Naive B cell (primary cell): ENCODE measurements at places on chromosomes 12 and 14.

DNA sequence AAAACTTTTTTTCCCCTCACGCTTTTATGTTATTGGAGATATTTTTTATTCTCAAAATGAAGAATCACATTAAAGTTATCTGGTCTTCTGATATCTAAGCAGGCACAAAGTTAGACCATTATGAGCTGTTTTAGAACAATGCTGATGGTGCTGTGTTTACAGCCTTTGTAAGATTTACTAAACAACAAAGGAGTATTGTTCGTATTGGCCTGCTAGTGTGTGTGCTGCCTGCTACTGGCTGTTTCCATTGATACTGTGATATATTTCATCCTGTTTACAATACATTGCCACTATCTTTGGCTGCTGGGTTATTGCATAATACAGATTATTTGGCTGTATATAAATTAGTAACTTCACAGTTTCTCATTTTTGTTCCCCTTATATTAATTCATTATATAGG lies 220.8 kb downstream of the ITPR2 start:
- DNase-seq, result no peak

GRCh38 chr12:70853326-70853725 lies 67.2 kb downstream of the PTPRR start:
- no peak for DNase-seq

GRCh38 chr14:53954551-53955228 lies 1.9 kb downstream of the BMP4 start:
- no peak for DNase-seq

DNA sequence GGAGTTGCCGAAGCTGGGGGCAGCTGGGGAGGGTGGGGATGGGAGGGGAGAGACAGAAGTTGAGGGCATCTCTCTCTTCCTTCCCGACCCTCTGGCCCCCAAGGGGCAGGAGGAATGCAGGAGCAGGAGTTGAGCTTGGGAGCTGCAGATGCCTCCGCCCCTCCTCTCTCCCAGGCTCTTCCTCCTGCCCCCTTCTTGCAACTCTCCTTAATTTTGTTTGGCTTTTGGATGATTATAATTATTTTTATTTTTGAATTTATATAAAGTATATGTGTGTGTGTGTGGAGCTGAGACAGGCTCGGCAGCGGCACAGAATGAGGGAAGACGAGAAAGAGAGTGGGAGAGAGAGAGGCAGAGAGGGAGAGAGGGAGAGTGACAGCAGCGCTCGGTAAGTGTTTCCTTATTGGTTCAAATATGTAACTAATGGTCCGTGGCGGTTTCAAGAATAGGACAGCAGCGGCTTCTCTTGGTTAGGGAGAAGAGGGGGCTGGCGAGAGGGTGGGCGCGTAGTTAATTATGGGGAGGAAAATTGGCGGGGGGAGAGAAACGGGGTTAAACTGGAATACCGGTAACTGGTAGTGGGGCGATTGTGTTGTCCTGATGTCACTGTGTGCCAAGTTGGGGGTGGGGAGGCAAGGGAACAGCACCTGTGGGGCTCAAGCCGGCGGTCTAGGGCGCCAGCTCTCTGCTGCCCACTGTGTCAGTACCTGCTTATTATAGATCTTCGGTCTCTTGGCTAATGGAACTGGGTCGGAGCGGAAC lies 8.4 kb downstream of the HOXC8 start:
- DNase-seq, result no peak

- no peak for DNase-seq
Measured at GRCh38 chr14:50039120-50039517, 77.3 kb downstream of the VCPKMT start.

DNA sequence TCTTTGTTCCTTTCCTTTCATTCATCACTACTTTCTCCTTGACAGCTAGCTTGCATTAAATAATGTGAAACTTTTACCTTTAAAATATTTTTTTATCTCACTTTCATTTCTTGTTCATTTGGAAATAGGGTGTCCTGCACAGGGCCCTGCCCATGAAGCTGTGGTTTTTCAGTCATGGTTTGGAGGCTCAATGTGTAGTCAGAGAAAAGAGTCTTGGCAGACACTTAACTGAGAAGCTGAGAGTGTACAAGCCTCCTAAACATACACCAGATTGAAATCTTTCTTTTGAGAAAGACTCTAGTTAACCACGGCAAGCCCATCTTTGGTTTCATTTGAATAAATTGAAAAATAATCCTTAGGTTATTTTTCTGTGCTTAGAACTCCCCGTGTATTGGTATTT lies 74.2 kb downstream of the KICS2 start:
- DNase-seq, result no peak

DNA sequence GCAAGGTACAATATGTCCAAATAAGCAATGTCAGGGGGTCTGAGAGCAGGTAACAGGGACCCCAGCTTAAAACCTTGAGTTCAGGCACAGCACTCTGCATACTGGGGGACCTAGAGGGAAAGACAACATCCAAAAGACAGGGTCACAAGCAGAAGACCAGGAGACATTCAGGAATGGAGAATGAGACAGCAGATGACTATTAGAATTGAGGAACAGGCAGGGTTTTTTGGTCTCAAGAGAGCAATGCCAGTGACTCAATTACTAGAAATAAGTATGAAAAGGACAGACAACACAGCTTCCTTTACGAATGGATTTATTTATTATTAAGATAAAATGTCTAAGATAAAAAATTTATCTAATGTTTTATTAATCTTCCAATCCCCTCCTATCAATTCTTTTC lies 223.0 kb downstream of the PTPRO start:
- no peak for DNase-seq

DNA sequence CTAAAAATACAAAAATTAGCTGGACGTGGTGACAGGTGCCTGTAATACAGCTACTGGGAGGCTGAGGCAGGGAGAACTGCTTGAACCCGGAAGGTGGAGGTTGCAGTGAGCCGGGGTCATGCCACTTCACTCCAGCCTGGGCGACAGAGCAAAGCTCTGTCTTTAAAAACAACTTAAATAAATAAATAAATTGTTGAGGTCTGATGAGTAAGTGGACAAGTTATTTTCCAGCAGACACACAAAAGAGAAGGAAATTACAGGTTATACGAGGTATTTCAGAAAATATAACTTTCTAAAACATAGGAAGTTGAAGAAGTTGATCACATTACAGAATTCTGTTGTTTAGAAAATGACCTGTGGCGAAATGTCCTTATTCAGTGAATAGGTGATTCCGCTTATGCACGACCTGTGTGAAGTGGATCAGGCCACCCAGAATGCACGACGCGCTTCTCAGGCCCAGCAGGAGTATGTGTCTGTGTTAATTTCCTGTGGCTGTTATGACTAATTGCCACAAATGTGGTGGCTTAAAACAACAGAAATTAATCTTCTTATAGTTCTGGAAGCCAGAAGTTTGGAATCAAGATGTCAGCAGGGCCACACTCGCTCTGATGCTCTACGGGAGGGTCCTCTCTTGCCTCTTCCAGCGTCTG lies 38.1 kb downstream of the P2RX7 start:
- no peak for DNase-seq

DNA sequence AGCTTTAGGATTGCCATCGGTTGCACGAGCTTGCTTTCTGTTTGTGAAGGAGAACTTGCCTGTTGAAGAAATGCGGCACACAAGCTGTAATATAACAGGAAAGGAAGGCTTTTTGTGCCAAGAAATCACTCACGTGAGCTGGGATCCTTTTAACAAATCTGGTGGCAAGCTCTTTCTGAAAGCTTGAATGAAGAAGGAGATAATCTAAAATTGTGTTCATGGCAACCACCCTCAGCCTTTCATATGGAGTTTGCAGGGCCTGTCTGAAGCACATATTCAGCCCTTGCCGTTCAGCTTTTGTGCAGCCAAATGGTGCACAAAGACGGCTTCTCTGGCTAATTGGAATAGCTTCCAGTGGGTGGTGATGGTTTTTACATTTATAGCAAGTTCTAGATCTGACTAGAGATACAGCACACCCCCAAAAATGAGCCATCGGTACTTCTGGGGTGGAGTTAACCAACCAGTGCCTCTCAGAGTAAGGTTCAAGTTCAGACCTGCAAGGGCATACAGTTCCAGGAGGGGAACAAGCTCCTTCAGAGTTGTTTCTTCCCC lies 107.4 kb downstream of the AEBP2 start:
- no peak for DNase-seq

GRCh38 chr12:2902272-2902880 lies 11.7 kb downstream of the TULP3 start:
- no peak for DNase-seq

DNA sequence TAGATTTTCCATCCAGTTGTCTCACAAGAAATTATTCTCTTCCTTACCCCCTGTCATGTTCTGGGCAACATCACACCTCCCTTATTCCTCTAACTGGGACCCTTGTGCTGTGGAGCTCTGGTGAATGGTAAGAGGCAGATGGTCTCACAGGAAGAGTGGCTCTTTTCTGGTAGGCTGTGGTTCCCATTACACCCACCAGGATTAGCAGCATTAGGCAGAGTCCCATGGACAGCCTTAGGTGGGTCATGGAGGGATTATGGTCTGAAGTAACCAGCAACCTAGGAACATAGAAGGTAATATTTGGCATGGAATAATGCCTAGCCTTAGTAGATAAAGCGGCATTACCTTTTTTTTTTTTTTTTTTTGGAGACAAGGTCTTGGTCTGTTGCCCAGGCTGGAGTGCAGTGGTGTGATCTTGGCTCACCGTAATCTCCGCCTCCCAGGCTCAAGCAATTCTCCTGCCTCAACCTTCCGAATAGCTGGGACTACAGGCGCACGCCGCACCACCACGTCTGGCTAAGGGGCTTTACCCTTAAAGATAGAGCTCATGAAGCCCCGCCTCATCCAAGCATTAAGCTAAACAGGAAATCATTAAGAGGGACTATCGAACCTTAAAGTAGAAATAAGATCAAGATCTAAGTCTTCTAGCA lies 4.0 kb downstream of the C14orf119 start:
- DNase-seq, result no peak

- peak; percentile 79 for DNase-seq
Measured at GRCh38 chr14:104932676-104933631, 8.3 kb downstream of the PLD4 start.

DNA sequence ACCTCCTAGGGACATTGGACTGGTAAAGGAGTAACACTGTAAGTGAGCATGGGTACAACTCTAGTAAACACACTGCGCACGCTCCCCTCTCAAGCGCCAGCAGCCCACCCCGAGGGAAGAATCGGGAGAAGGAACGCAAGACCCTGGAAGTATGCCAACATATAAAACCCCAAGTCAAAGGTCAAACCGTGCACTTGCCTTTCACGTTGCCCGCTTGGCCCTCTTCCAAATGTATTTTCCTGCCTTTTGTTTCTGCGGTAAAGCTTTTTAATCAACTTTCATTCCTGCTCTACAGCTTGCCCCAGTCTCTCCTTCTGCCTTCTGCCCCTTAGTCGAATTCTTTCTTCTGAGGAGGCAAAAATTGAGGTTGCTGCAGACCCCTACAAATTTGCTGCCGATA lies 17.6 kb upstream of the CHST11 start:
- DNase-seq, result no peak

- no peak for DNase-seq
Measured at GRCh38 chr12:97048421-97049035, 141.5 kb downstream of the NEDD1 start.

DNA sequence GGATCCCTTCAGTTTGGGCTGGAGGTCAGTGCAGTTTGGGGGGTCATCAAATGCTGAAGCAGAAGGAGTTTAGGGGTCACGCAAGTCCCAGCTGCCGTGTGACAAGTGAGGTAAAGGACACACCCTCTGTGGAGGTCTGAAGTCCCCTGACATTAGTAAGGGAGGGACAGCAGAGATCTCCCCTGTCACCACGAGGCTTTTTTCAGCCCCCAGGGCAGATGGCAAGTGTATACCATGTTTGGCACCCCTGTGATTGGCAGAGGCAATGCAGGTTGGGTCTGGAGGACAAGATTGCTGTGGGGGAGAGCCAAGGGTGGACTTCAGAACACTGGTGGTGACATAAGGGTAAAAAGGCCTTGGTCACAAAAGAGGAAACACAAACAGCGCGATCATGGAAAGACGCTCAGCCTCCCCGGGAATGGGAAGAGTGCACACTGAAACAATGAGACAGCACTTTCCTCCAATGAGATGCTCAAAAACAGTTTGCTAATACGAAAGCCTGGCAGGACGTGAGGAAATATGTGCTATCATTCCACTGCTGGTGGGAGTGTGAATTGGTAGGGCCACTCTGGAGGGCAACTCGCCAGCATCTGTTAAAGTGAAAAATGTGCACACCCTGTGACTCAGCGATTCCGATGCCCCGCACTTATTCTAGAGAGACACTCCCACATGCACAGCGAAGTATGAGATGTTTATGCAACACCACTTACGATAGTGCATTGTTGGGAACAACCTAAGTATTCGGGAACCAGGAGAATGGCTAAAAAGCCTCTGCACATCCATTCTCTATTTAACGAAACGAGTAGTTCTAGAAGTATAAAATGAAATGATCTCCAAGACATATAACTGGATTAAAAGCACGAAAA lies 14.4 kb upstream of the CD27 start:
- no peak for DNase-seq

GRCh38 chr14:35333797-35334743 lies 41.9 kb downstream of the PSMA6 start:
- DNase-seq, result no peak

GRCh38 chr14:55686713-55687112 lies 106.7 kb downstream of the KTN1 start:
- no peak for DNase-seq

- no peak for DNase-seq
Measured at GRCh38 chr14:92493492-92493891, 20.1 kb upstream of the RIN3 start.

GRCh38 chr14:50001999-50002925 lies 109.4 kb downstream of the ARF6 start:
- peak; percentile 54 for DNase-seq

GRCh38 chr12:58007875-58008274 lies 66.5 kb downstream of the ATP23 start:
- DNase-seq, result no peak

- DNase-seq, result no peak
Measured at GRCh38 chr12:116320791-116321217, 43.3 kb upstream of the MED13L start.

GRCh38 chr14:26500028-26500427 lies 97.8 kb downstream of the NOVA1 start:
- DNase-seq, result no peak

GRCh38 chr14:105118646-105119407 lies 49.7 kb downstream of the JAG2 start:
- DNase-seq, result no peak

- DNase-seq, result no peak
Measured at GRCh38 chr12:109517619-109518018, 40.2 kb downstream of the UBE3B start.

DNA sequence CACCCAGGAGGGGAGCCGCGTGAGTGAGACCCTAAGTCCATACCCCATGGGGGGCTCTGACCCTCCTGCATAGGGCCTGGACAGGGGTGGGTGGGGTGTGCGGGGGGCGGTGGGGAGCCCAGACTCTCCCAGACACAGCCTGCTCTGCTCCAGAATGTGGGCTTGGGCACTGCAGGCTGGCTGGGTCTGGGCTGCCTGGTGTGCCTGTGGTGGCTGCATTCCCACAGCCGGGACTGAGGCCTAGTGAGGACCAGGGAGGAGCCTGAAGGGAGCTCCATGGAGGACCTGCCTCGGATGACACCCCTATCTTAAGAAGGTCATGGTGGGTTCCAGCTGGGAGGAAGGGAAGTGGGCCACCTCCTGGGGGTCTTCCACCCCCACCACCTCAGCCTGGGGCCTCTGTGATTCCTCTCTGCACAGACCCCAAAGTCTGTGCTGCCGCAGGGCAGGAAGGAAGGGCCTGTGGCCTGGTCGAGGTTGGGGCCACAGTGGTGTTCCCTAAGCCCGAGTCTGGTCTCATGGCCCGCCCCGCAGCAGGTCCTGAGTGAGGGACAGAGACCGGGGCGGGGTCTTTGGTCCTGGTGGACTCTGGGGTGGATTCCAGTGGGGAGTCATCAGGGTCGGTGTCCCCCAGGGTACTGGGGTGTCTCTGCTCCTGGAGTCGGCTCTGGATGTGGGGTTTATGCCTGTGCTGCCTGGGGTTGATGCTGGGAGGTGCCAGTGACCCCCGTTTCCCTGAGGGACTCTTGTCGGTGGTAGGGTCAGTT lies 392.3 kb downstream of the TMEM121 start:
- no peak for DNase-seq
